GM23338 (cell line): ENCODE measurements at places on chromosomes 13 and 19. TPM values are rescaled to one million over a fixed set of nuclear protein-coding genes. Genes with fewer than 3 reads are reported as not detected.

Gene DAND5
- 0.28 TPM in 1 of 2 replicates, not detected in the other for total RNA-seq

Gene ZNF471
- 1.1 TPM in 2 replicates for total RNA-seq

Gene INSL3
- not detected in 2 replicates for total RNA-seq

Gene GJA3
- 0.17 and 1.2 TPM in 2 replicates for total RNA-seq

Gene TMEM59L
- total RNA-seq: 6.8 and 9.8 TPM in 2 replicates

Gene PLVAP
- not detected in 2 replicates for total RNA-seq

Gene PTPRS
- 225 and 290 TPM in 2 replicates for total RNA-seq

Gene ZNF136
- total RNA-seq: 6.7 and 7.1 TPM in 2 replicates

Gene GTF2F1
- 44.4 and 65.5 TPM in 2 replicates for total RNA-seq

GRCh38 chr19:49853852-49854377 lies 3.0 kb downstream of the PTOV1 start:
- no peak for DNase-seq

- no peak for DNase-seq
Measured at GRCh38 chr13:96743296-96744089, 250.8 kb downstream of the OXGR1 start.

- DNase-seq: no peak
Measured at GRCh38 chr13:30743319-30744055, 8.1 kb downstream of the ALOX5AP start.

- DNase-seq: no peak
Measured at GRCh38 chr19:48726556-48726955, 7.0 kb upstream of the MAMSTR start.

DNA sequence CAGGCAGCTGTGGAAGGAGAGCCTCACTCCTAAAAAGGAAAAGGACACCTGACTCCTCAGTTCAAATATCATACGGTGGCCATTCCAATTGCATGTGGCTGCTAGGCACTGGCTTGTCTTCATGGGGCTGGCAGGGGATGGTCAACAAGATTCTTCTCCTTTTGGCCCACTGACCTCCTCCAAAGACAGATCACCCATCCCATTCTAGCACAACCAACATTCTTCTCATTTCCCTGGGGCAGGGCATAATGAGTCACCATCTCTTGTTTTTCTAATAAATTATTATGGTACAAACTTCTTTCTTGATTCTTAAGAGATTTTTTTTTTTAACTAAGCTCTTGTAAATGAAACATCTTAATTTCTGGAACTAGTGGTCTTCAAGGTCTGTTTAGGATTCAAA lies 136.7 kb upstream of the NBEA start:
- no peak for DNase-seq

DNA sequence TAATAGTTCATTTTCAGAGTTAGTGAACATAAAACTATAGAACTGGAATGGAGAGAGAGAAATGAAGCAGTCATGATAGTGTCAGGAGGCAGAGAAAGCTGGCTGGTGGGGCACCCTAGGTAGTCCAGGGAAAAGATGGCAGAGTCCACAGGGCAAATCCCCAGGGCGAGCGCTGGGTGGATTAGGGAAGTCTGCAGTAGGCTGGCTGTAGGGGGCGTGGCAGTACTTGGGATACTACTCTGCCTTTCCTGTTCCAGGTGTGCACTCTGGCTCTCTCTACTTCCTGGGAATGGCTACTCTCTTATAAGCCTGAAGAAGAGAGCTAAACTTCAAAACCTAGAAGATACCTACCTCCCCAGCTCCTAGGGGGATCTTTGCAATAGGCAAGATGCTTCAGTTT lies 232.9 kb upstream of the SLC10A2 start:
- DNase-seq: peak; percentile 84

DNA sequence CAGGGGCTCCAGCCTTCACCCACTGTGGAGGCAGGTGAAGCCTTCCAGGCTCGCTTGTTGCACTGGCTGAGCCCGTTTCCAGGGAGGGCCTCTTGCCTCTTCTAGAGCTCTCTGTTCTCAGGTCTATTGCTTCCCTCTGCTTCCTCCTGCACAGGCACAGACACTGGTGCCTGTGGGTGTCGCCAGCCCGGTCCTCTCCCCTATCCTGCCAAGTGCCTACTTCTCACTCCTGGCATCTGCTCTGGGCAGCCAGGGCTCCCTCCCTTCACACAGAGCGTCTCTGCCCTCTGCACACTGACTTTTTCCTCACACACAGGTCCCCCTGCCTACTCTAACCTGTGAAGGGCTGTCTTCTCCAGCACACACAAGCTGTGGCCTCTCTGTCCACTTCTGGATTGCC lies 60.3 kb downstream of the SLC7A9 start:
- no peak for DNase-seq

DNA sequence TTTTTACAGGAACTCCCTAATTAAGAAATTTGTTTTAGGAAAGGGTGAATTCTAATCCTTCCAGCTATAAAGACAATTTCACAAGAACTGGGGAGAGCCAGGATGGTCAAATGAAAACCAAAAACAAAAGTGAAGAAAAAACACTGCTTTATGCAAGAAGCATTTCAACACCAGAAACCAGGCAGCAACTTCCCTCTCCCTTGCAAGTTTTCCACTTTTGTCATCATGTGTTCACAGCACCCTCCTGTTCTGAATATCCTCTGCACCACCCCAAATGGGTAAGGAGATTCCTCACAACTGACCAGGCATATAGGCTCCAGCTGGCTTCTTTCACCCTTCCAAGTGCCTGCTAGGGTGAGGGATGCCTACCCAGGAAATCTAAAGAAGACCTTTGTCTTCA lies 328.1 kb downstream of the TBC1D4 start:
- DNase-seq: no peak

GRCh38 chr19:35114353-35115176 lies 1.1 kb upstream of the FXYD3 start:
- DNase-seq: peak; percentile 90

DNA sequence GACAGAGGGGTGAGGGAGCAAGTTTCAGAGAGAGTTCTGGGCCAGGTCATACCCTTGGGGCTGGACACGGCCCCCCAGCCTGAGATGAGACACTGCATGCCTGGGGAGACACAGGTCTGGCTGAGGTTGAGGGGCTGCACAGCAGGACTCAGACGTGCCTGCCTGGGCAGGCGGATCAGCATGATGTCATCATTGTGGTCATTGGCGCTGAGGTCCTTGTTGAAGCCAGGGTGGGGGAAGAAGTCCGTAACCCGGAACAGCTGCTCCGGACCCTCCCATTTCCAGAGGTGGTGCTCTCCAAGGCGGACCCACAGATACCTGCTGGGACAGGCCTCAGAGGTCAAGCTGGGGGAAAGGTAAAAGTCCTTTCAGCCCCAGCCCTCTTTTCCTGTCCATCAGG lies 5.0 kb upstream of the KLK8 start:
- DNase-seq: no peak

DNA sequence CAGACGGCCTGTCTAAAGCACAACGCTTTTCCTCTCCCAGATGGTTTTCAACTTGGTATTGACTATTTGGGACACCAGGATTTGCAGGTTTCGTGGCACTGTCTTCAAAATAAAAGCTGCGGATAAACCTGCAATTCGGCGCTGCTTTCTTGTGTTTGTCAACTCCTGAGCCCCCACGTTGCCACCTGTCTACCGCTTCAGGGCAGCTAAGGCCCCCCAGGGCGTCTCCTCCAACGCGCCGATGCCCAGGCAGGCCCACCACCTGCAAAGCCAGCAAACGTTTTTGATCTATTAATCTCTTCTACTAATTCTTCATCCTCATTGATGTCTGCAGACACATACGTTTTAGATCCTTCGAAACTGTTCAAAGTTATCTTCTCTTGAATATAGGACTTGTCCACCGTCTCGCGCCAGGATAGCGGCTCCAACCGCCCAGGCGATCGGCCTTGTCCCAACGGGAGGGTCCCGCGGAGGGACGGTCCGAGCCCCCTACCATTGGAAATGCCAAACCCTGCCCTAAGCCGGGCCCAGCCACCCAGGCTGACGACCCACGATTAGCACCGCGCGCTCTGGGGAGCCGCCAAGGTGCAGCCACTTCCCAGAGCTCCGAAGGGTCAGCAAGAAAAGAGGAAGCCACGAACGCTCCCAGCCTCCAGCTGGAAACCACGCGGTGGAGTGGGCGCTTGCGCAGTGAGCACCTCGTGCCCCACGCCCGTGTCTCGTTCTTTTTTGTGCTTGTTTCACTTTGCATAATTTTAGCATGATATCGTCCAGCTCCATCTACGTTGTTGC lies 23.4 kb upstream of the VN1R4 start:
- DNase-seq: no peak

- DNase-seq: no peak
Measured at GRCh38 chr19:38274739-38275138, 10.4 kb downstream of the SPINT2 start.

GRCh38 chr19:18666317-18666716 lies 17.2 kb upstream of the CRTC1 start:
- DNase-seq: no peak

GRCh38 chr13:48938308-48938943 lies 37.3 kb upstream of the FNDC3A start:
- no peak for DNase-seq

DNA sequence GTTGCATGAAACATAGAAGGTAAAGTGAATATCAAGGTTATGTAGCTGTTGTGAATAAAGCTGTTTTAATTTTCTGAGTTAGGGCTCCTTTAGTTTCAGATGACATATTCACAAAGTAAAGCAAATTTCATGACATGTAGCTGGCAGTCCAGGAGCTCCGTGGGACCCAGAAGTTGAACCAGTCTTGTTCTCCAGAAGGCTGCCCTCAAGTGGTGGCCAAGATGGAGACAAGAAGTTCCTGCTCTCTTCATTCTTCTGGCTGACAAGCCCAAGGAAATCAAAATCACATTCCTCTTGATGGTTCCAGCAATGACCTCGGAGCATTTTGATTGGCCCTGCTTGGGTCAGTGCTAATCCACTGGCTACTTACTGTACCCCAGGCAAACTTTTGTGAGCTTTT lies 128.7 kb downstream of the LIG4 start:
- DNase-seq: peak; percentile 37

- no peak for DNase-seq
Measured at GRCh38 chr19:51458899-51459505, 748 bp upstream of the SIGLEC8 start.

DNA sequence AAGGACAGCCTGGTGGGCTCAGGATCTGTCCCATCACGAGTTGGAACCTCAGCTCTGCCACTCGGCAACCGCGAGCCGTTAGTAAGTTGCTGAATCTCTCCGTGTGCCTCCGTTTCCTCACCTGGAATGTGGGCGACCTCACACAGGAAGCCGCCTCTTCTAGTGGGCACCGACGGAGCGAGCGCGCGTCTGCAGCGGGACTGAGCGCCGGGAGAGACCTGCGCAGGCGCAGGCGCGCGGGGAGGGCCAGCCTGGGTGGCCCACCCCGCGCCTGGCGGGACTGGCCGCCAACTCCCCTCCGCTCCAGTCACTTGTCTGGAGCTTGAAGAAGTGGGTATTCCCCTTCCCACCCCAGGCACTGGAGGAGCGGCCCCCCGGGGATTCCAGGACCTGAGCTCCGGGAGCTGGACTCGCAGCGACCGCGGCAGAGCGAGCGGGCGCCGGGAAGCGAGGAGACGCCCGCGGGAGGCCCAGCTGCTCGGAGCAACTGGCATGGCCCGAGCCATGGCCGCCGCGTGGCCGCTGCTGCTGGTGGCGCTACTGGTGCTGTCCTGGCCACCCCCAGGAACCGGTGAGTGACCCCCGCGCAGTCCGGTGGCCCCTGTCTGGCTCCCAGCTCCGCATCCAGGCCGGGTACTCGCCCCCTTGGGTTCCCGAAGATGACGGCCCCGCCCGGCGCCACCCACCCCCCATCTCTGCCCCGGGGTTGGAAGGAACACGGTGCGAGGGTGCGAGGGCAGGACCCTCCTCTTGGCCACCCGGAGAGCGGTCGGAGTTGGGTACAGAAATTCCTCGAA lies at the start of gene PVR:
PVR (plus strand) TSS at position 306 of the 797 bp plus-strand sequence; CDS start at position 493, 187 bp downstream.
- DNase-seq: peak; percentile 75

- no peak for DNase-seq
Measured at GRCh38 chr19:30419568-30420180, 47.5 kb downstream of the ZNF536 start.

GRCh38 chr19:44002212-44002565 lies 568 bp upstream of the ZNF230 start:
- no peak for DNase-seq

GRCh38 chr13:23531446-23531845 lies 38.8 kb upstream of the TNFRSF19 start:
- DNase-seq: no peak

DNA sequence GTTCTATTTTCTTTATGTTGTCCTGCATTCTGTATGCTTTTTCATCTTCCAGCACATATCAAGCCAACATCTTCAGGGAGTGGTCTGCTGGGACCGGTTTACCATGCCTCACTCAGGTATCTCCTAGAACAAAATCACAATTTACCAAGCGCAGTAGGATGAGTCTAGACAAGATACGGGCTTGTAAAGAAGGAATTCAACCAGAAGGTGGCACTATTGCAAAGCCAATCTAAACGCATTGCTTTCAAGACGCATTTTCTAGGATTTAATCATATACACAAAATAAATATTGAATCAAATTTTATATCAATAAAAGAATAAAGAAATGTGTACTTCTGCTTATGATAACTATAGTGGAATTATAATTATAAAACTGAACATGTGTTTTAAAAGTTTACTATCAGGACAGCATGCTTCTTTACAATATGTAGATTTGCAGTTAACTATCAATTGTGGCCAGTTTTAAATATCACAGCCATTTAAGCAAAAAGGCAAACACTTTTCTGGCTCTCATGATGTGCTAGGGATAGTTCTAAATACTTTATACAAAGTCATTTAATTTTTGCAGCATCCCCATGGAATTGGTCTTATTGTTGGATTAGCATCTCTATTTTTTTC lies 16.1 kb upstream of the TPP2 start:
- DNase-seq: peak; percentile 86

GRCh38 chr13:110802260-110802659 lies 88.8 kb downstream of the ING1 start:
- DNase-seq: no peak
